Lung microvascular endothelial cell (primary cell): ENCODE measurements at places on chromosomes 3 and 15.

GRCh38 chr15:100781961-100782530 lies 97.6 kb upstream of the ALDH1A3 start:
- DNase-seq = no peak

- peak; percentile 42 for DNase-seq
These were observed 194.1 kb upstream of the ARHGEF26 start for GRCh38 chr3:153927107-153927506.

DNA sequence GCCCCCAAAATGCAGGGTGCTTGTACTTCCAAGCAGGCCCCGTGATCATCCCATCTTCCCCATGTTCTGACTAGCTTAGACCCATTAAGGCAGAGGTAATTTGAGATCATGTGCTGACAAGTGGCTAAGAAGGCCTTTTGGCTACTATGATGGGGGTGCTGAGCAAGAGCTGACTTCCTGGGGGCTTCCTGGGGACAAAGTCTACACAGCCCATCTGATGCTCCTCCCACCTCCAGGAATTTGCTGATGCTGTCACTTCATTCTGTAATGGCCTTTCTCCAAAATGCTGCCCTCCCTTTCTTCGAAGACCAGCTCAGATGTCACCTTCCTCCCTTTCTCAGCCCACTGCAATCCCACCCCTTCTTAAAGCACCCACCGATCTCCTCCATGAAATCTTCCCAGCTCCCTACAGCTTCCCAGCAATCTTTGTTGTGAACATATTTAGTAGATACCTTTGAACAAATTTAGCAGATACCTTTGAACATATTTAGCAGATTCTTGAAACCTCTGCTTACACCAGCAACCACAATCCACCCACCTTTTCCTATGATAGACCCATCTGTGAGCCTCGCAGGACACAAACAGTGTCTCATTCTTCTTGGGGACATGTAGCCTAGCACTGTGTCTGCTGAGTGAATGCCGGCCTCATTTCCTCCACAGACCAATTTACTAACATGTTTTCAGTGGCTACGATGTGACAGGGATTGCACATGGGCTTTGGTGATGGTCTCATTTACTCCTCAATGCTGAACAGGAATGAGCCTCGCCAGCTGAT lies 223.3 kb downstream of the EPHB1 start:
- no peak for DNase-seq

- DNase-seq = no peak
These were observed 2.1 kb upstream of the GPR27 start for GRCh38 chr3:71751602-71752001.

GRCh38 chr3:114789803-114790202 lies 357.3 kb downstream of the ZBTB20 start:
- no peak for DNase-seq

- no peak for DNase-seq
These were observed 199.6 kb downstream of the SLC9A9 start for GRCh38 chr3:143648708-143649107.

- DNase-seq = no peak
These were observed 64.7 kb downstream of the LARS2 start for GRCh38 chr3:45453083-45453482.

DNA sequence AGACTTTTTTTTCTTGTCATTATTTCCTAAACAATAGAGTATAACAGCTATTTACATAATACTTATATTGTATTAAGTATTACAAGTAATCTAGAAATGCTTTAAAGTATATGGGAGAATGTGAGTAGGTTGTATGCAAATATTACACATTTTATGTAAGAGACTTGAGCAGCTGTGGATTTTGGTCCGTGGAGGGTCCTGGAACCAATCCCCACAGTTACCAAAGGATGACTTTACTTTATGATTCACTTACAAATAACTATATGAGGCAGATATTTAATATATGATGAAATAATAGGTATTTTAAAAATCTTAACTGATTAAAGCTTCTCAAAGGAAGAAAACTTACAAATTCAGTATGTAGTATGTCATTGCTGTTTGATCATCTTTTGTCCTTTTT lies 56.3 kb downstream of the PPP2R3A start:
- no peak for DNase-seq

DNA sequence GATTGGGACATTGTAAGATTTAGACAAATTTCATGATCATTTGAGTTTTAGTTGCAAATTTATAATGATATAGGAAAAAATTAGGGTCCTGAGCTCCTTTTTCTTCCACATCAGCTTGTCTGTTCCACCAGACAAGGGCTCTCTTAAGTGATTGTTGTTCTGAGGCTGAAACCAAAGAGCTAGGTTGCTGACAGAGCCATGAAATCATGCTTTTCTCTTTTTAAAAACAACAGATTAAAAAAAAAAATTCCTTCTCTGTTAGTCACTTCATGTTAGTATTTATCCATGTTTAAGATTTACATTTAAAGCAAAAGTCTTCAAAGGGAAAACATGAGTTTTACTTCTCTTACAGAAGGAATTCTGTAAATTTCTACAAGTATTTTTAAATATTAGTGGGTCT lies 56.8 kb downstream of the ATP2C1 start:
- no peak for DNase-seq
